Renal cortex interstitium (tissue), 15 donors: ENCODE measurements at places on chromosomes 4 and X. TPM values are rescaled to one million over a fixed set of nuclear protein-coding genes. Genes with fewer than 3 reads are reported as not detected.

Gene HPGD
- 44.2 TPM for polyA plus RNA-seq

- no peak for DNase-seq
Observed at GRCh38 chrX:38458071-38458470, 103.3 kb upstream of the TSPAN7 start.

GRCh38 chr4:36256398-36256891 lies 12.1 kb upstream of the ARAP2 start:
- no peak for DNase-seq

Gene CXCL10
- 5.1 TPM for polyA plus RNA-seq

Gene PNCK
- 8.4 TPM for polyA plus RNA-seq

- DNase-seq, result no peak
Observed at GRCh38 chrX:119042040-119042439, 30.8 kb upstream of the CT47C1 start.

DNA sequence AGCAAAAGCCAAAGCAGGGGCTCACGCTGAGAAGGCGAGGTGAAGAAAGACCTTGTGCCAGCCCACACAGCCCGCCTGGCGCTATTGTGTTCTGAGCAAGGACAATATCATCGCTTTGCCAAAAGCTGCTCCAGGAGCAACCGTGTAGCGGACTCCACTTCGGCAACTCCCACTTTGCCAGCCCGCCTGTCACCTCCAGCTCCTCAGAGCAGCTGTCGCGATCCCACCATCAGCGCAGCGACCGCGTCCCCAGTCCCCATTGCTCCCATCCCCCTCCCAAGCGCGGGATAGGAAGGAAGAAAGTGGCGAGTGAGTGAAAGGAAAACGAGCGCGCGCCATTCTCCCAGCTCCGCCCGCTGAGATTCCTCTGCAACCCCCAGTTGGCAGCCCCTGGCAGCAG lies 759 bp downstream of the ZC4H2 start:
- peak; percentile 4 for DNase-seq

Gene CYP4V2
- polyA plus RNA-seq, result 20.5 TPM

DNA sequence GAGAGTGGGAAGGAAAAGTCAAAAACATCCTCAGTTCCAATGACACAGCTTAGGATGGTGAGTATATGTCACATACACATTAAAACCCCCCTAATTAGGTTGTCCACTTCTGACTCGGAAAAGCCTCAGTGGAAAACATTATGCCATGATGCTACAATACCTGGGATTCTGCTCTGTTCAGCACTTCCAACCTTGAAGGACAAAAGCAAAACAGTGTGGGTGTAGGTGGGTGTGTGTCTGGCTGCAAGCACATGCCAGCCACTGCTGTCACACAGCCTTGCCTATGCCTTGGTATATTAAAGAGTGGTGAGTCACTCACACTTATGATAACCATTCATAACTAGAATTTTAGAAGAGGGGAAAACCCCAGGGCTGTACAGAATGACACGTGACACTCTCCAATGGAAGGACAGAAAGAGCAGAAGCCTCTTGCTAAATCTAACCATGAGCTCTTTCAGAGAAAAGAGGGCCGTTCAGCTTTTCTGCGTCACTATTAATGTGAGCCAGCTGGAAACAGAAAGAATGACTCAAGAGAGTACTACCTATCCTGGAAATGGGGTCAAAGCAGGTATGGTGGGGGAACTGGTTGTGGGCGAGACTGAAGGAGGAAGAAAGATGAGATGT lies 159.6 kb downstream of the TET2 start:
- no peak for DNase-seq

GRCh38 chrX:50188859-50189600 lies 11.8 kb downstream of the AKAP4 start:
- no peak for DNase-seq

DNA sequence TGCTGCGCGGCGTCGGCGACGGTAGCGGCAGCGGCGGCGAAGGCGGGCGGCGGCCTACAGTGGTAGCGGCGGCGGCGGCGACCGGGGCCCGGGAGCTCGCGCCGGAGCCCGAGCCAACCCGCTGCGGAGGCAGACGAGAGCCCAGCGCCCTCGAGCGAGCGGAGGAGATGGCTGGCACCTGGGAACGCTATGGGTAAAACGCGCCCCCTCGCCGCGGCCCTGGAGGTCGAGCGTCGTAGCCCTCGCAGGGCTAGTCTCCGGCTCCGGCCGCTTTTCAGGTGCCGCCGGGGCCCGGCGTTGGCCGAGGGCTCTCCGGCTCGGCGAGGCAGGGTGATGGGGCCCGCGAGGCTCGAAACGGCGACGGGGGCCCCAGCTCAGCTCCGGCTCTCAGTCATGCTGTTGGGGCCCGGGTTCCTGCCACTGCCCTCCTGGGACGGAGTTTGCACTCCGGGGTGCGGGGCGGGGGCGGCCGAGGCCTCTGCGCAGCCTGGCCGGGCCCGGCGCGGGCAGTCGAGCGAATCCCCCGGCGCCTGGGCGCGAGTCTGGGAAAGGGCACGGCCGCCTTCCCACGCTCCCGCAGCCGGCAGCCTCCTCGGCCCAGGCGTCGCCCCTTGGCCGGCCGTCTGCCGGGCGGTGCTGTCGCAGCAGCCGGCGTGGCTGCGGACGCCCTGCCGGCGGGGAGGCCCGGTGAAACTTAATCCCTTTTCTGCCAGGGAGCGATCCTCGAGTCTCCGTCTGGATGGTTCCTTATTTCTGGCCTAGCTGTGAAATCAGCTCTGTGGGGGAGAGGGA lies 768 bp downstream of the MID2 start:
- DNase-seq, result peak; percentile 38

Gene GPR173
- polyA plus RNA-seq, result 16.1 TPM

Gene BEX1
- polyA plus RNA-seq, result 63.7 TPM

Gene SSX2
- polyA plus RNA-seq, result not detected

DNA sequence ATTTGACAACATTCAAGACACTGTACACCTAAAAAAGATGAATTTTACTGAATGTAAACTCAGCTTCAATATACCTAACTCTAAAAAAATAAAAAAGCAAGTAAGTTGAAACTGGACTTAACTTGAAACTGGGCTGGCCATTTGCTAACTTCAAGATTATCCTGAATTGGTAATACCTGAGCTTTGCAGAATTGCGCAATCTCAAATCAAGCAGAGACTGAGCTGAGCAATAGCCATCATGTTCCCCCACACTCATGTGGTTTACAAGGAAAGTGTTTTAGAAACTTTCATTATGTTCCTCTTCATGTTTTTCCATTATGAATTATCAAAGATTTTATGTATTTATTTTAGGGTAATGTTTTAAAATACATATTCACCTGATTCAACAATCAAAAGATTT lies 38.7 kb downstream of the ANXA5 start:
- DNase-seq, result no peak

DNA sequence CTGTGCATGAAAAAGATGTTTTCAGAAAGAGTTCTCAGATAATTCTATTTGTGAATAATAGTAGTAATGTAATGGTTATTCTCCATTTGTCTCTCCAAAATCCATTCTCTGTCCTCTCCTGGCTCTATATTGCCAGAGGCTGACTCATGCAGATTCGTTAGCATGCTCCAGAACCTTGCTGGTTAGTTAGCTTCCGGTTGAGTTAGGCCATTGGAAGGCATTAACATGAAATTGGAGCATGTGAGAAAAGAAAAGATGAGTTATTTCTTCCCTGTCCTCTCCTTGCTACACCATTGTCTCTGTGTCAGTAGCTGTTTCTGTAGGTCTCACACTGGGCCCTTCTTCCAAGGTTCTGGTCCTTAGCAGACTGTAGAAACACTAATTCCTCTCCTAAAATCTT lies 23.5 kb upstream of the PRDM8 start:
- no peak for DNase-seq

GRCh38 chr4:141643557-141643956 lies 7.2 kb downstream of the IL15 start:
- DNase-seq, result no peak

Gene ELK1
- 29.8 TPM for polyA plus RNA-seq

- no peak for DNase-seq
Observed at GRCh38 chr4:4327652-4328121, 37.6 kb downstream of the ZBTB49 start.

DNA sequence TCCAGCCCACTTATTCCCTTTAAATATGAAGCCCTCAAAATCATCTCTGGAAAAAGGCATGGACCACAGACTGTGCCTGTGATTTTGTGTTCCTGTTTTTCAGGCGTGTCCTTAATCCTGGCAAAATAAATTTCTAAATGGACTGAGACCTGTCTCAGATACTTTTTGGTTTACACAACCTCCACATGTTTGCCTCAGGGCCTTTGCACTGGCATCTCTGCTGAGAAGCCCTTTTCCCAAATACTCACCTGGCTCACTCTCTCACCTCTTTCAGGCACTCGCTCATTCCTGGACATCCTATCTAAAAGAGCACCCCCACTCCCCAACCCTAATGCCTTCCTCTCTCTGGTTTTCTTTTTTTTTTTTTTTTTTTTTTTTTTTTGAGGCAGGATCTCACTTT lies 40.5 kb downstream of the CHRNA9 start:
- no peak for DNase-seq
